ENCODE measurements at places on chromosomes 16 and 17.

GRCh38 chr17:55811536-55811935, 60.7 kb downstream of the PCTP start:
- no peak for DNase-seq

GRCh38 chr17:75976175-75976848, 2.7 kb downstream of the ACOX1 start:
- no peak for DNase-seq

DNA sequence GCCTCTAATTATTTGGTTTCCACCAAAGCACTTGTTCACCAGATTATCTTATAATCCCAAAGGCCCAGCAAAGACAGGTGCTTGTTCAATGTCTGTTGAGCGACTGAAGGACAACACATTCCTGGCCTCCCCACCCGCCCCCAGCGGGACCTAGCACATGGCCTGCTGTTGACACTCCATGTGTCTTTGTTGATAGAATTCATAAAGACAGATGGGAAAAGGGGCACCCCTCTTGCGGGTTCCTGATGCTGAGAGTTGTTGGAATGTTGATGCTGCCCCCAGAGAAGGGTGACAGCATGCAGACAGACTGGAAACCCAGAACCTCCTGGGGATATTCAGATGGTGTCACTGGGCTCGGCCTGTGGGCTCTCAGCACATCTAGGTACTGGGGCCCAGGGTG, 36.9 kb downstream of the SNX20 start:
- DNase-seq, result no peak

- DNase-seq, result no peak
Observed at GRCh38 chr17:29240477-29240876, 6.2 kb upstream of the CRYBA1 start.

DNA sequence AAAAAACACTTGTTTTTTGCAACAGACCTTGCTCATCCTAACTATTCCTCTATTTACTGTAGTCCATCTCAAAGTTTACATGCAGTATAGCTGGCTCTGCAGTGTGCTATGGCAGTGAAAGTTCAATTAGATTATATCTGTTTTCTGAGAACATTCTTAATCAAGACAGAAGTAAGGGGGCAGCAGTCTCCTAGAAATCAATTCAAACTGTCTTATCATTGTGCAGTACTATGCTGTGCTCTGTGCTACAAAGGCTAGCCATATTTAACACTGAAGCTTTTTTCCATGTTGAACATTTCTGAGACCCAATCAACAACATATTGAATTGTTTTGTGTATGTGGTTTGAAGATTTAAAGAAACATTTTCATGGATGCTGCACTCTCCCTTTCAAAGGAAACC, 11.4 kb downstream of the NETO2 start:
- DNase-seq, result peak; percentile 61

GRCh38 chr17:76000755-76001521, at the start of gene CDK3:
TSS of gene CDK3 (plus strand) at chr17:76000855. CDS start at chr17:76001426, 571 bp downstream.
- no peak for DNase-seq

- DNase-seq, result no peak
Observed at GRCh38 chr17:82353484-82353883, 5.6 kb upstream of the TEX19 start.

GRCh38 chr17:2749058-2749783, at the start of gene CCDC92B:
TSS of gene CCDC92B (minus strand) at chr17:2749652. CDS start at chr17:2735145, 14,507 bp downstream.
- no peak for DNase-seq

DNA sequence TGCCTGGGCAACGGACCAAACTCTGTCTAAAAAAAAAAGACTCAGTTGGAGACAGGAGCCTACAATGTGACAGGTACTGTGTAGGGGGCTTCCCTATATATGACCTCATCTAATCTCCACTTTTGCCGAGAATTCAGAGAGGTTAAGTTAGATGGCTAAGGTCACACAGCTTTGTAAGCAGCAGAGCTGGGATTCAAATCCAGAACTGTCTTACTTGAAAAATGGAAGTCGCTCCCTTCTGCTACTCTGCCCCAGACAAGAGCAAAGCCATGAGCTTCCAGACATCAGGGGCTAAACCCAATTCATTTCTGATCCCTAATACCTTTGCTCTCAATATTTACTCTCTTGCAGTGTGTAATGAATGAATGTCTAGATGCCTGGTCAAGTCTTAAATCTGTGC, 41.5 kb upstream of the ABCC12 start:
- no peak for DNase-seq

- no peak for DNase-seq
Observed at GRCh38 chr17:76492123-76492988, 8.9 kb downstream of the RHBDF2 start.

DNA sequence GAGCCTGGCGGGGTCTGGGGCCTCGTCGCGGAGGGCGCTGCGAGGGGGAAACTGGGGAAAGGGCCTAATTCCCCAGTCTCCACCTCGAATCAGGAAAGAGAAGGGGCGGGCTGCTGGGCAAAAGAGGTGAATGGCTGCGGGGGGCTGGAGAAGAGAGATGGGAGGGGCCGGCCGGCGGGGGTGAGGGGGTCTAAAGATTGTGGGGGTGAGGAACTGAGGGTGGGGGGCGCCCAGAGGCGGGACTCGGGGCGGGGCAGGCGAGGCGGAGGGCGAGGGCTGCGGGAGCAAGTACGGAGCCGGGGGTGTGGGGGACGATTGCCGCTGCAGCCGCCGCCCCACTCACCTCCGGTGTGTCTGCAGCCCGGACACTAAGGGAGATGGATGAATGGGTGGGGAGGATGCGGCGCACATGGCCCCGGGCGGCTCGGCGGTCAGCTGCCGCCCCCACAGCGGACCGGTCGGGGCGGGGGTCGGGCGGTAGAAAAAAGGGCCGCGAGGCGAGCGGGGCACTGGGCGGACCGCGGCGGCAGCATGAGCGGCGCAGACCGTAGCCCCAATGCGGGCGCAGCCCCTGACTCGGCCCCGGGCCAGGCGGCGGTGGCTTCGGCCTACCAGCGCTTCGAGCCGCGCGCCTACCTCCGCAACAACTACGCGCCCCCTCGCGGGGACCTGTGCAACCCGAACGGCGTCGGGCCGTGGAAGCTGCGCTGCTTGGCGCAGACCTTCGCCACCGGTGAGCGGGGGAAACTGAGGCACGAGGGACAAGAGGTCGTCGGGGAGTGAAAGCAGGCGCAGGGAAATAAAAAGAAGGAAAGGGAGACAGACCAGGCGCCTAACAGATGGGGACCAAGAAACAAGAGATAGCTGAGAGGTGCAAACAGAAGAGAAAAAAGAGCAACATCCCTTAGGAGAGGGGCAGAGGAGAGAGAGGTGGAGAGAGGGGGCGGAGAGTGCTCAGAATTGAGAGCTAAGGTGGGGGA, at the start of gene PNMT:
PNMT (plus strand) TSS at position 509 of the 980 bp plus-strand sequence; CDS start at position 532, 23 bp downstream.
- DNase-seq, result peak; percentile 41
